ENCODE measurements at places on chromosomes 3 and 15.

DNA sequence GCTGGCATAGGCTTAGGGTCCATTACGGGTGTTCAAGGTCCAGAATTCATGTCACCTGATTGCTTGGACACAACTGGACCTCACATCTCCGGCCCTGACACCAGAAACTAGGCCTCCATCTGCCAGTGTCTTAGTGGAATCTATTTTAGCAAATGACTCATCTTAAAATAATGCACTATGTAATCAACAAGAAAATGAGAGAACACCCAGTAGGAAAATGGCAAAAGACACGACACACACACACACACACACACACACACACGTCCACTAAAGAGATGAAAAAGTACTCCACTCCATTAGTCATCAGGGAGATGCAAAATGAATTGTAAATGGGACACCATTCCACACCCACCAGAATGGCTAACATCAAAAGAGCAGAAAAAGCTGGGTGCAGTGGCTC, 11.2 kb downstream of the APBA2 start:
- no peak for DNase-seq

DNA sequence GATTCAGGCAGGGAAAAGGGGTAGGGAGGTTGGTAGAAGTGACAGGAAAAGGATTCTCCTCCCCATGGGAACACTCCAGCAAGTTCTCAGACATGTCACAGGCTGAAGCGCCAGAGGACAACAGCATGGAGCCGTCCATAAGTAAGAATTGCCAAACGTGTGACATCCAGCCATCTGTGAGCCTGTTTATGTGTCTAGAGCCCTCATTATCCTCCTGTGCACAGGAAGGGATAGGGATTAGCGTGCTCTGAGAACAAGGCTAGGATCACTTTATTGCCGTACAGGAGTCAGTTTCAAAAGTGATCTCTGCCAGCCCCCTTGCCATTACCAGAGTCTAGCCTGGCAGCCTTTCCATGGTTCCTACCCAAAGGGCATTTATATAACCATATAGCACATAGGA, 549.5 kb downstream of the NTRK3 start:
- no peak for DNase-seq

DNA sequence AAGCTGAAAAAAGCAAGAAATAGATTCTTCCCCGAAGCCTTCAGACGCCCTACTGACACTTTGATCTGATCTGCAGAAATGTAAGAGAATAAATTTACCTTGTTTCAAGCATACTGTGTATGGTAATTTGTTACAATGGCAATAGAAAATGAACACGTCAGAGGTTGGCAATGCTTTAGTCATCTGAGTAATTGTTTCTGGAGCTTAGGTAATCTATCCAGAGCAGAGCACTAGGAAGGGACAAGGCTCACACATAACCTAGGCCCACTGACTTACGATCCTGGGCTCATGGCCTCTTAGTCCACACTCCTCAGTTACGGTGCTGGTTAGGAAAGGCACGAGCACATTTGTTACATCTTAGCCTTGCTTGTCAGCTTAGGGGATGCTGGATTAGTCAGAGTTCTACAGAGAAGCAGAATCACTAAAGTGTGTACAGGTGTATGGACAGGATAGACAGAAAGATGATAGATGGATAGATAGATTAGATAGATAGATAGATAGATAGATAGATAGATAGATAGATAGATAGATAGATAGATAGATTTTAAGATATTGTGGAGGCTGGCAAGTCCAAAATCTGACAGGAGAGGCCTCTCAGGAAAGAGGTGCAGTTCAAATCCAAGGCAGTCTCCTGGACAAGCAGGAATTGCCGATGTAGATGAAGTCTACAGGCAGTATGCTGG, 46.8 kb upstream of the TBC1D23 start:
- DNase-seq, result no peak

- DNase-seq, result no peak
Measured at GRCh38 chr3:33717616-33717865, 513 bp downstream of the CLASP2 start.

GRCh38 chr3:62954580-62954979, 79.4 kb upstream of the CADPS start:
- DNase-seq, result no peak

GRCh38 chr3:182325213-182325950, 467.9 kb upstream of the ATP11B start:
- no peak for DNase-seq

DNA sequence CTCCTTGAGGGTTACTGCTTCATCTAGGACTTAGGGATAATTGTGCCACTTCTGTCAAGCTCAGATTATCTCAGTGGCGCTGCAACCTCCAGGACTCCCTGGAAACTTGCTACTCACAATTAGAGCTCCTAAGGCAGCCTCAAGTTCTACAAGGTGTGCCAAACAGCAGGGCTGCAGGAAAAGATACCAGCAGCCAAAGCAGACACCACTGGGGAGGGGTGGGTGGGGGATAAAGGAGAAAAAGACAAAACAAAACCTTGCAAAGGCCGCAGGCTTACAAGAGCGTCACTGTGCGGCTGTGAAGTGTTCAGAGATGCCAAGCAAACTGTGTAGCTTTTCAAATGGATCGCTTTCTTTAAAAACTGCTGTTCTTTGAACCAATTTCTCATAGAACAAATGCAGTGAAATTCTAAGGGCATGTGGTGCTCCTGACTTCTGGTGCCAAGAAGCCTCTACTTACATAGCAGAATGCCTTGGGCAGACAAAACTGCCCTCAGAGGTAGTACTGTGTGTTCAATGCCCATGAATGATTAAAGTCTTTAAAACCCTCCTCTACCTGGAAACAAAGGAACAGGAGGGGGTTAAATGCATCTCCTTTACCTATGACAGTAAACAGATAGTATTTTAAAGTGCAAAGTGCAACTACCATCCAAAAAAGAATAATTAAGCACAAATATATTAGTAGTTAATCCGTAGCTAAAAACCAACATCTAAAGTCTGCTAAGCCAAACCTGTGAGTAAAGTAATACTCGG, 353.4 kb downstream of the FOXP1 start:
- no peak for DNase-seq

- no peak for DNase-seq
Measured at GRCh38 chr15:101091080-101092017, 160.5 kb downstream of the CHSY1 start.

DNA sequence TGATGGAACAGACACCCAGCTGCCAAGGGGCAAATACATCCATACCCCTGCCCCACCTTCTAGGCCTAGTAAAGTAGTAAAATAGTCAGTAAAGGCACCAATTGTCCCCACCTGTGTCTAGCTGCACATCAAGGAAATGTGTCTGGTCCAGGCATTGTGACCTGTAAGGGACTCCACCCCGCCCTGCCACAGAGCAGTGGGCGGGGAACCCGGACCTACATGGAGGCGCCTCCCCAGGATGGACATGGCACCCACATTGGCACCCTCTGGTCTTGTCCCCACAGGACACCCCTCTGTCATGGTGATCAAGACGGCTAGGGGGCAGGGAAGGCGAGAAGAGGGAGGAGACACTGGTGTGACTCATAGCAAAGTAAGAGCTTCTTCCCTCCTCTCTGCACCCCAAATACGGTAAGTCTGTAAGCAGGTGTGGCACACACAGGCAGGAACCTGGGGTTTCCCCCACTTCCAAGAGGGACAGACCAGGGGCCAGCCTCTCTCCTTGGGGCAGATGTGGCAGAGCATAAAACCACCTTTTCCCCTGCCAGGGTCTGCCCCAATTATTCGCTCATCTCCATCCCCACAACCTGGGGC, 13.5 kb upstream of the LINGO1 start:
- DNase-seq, result no peak

DNA sequence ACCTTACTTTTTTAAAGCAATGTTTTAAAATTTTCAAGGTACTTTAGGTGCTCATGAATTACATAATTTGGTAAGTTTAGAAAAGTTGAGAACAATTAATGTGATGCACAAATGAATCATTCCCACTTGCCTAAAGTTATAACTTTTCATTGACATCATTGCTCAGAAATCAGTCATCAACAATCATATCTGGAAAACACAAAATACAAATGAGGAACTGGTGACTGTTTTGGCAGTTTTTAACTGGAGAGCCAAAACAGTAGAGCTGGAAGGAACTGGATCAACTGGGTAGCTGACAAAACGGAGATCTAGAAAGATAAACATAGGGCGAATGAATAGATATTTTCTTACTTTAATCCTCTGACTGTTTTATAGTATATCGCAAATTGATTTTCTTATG, 767.1 kb downstream of the IGSF11 start:
- no peak for DNase-seq

GRCh38 chr15:96367311-96368200, 37.1 kb downstream of the NR2F2 start:
- no peak for DNase-seq

DNA sequence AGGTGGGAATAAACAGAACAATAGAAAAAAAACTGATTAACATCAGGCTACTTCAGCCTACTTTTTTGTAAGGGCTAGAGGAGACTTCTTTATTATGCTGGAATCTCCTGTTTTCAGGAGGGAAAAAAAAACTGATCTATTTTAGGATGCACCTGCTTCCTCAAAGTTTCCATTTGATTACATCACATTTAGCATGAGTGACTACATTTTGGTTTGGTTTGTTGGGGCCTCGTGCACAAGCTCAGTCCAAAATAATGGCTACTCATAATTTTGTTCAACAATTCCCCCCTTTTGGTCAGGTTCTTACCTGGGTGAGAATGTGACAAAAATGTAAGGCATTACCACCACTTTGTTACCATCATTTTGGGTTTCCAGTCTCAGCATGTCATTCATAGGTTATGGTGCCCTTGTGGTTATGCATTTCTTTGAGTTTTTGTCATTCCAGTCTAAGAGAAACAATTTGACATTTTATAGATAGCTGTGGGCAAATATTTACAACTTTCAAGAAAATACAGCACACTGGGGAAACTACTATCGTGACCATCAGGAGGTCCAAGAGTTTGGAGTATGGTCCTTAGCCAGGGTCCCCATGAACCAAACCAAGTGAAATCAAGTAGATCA, 93.6 kb upstream of the ATP11B start:
- DNase-seq, result no peak

DNA sequence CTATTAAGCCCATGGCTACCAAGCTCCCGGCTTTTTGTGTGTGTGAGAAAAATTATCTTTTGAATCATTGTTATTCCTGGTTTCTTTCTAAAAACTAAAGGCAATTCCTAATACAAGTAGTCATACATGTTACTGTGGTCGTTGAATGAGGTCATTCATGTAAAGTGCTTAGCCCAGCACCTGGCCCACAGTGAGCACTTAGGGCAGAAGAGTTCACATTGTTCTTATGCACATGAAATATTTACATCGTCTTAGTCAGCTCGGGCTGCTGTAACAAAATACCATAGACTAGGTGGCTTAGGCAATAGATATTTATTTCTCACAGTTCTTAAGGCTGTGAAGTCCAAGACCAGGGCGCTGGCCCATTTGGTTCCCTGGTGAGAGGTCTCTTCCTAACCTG, 216.1 kb downstream of the SHQ1 start:
- no peak for DNase-seq

GRCh38 chr3:78293284-78293683, 1253.4 kb downstream of the ROBO2 start:
- no peak for DNase-seq

DNA sequence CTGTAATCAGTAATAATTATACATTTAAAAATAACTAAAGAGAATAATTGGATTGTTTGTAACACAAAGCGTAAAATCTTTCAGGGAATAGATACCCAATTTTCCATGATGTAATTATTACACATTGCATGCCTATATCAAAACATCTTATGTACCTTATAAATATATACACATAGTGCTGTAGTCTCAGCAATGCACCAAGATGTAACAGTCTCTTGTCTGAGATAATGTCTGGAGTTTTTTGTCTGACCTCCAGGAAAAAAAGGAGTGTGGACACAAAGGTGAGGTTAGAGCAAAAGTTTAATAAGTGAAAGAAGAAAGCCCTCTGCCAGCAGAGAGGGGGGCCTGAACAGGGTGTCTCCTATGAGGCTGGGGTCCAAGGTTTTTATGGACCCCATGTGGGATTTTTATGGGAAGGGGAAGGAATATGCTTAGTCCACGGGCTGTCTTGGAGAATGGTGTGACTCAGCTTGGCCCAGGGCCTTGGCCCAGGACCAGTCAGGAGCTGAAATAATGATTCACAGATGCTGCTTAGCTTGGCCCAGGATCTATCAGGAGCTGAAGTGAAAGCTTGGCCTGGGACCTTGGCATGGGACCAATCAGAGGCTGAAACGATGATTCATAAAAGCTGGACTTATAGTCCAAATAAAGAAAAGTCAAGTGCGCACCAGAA, 545.0 kb downstream of the ZPLD1 start:
- DNase-seq, result no peak

DNA sequence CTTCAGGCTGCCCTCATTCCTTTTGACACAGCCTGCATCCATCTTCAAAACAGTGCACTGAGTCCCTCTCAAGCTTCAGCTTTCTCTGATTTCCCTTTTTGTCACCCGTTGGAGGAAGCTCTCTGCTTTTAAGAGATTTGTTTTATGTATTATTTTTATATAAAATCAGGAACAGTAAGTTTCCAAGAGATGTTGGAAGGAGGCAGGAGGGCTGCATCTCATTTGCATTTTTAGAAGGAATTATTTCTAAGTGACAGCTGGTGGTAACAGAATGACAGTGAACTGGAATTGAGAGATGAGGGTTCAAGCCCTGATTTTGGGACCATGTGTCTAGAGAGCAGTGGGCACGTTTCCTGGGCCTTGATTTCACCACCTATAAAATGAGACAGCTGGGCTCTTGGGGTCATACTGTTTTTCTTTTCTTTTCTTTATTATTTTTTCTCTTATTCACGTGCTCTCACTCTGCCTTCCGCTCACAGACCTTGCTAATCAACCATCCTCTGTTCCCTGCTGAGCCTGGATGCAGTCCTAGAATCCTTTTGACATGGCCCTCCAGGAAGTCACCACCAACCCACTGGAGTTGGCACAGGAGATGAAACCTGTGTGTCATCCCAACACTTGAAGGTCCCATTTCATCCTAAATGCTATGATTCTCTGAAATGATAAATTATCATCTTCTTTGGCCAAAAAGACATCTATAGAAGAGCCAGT, 148.6 kb downstream of the CACNA2D3 start:
- no peak for DNase-seq

DNA sequence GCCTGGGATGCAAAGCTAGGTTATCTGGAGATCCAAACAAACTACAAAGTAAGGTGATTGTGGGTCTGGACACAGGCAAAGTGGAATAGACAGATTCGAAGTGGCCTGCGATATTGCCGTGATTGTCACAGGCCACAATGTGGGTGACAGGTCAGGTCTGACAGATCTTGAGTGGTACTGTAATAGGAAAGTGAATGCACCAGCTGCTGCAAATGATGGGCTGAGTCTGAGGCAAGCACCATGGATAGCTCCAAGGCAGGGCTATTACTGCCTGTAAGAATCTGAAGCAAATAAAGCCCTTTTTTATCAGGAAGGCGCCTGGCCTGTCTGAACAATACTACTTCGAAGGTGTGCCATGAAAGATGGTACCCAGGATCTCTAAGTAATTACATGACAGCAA, 10.0 kb downstream of the ARMC8 start:
- DNase-seq, result no peak

GRCh38 chr15:27757052-27757451, 342.1 kb downstream of the OCA2 start:
- DNase-seq, result no peak
